ENCODE measurements at places on chromosomes 1 and 21.

DNA sequence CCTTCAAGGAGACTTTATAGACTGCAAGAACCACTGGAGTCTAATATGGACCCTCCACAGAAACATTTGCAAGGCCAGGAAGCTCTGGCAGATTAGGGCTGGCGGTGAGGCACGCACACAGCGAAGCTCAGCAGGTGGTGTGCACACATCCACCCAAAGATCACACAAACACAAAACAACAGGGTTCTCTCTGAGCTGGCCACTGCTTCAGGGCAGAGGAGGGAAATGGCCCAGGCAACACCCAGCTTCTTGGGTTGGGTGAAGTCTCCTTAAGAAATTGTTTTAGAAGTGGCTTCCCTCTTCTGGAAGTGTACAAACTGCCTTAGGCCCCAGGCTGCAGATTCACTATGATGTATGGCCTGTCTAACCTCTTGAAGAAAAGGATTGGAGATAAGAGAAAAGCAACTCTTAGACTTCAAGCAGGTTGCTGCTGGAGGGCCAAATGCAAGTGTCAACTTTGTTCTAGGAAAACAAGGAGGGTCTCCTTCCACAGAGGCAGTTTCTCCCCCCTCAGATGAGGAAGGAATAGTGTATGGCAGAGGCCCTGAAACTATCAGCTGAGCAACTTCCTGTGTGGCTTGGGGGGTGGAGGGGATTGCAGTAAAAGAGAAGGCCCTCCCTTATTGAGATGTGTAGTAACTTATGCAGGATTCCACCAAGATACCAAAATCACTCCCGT is 2.0 kb downstream of the RCSD1 start:
- DNase-seq: peak; percentile 11

GRCh38 chr1:150066838-150067183 is 765 bp upstream of the VPS45 start:
- DNase-seq: peak; percentile 25

DNA sequence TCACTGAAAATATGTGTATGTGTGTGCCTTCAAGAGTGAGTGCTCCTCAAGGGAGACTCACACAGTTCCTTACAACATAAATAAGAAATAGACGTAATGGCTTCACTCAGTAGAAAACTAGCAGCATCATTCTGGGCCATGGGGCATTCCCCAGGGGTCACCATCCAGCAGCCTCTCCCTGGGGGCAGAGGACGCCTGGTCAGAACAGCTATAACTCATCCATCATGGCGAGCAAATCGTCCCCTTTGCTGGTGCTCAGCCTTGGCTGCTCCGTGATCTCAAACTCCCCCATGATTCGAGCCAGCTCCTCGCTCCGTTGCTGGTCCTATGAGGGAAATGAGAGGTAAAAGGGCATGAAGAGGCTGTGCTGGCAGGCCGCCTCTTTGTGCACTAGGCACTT is 20.2 kb upstream of the LSM10 start:
- no peak for DNase-seq

DNA sequence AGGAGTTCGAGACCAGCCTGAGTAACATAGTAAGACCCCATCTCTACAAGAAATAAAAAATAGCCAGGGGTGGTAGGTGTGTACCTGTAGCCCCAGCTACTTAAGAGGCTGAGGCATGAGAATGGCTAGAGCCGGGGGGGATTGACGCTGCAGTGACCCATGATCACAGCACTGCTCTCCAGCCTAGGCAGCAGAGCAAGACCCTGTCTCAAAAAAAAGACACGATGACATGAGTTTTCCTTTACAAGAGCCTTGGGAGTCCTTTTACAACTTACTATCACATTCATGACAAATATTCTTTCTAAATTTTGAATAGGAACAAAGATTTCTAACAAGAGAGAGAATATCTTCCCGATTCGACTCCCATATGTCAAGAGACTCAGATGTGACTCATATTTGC is 3.3 kb upstream of the BRWD1 start:
- no peak for DNase-seq

DNA sequence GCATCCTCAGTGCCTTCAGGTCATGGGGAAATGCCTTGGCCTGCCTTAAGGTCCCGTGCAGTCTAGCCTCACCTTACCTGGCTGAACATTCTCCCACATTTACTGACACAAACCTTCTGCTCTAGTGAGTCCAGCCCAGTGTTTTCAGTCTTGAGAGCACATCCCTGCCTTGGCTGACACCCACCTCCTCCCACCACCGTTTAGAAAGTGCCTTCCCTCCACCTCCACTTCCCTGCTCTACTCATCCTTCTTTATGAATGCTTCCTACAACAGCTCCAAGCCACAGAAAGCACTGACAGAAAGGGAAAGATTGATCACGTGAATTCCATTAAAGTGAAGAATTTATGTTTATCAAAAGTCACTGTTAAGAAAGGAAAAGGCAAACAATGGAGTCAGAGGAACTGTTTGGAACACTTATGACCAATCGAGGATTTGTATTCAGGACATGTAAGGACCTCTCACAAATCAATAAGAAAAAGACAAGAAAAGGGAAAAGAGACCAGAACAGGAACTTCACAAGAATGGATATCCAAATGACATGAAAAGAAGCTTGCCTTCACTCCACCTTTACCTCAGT is 59.8 kb downstream of the DDR2 start:
- no peak for DNase-seq

DNA sequence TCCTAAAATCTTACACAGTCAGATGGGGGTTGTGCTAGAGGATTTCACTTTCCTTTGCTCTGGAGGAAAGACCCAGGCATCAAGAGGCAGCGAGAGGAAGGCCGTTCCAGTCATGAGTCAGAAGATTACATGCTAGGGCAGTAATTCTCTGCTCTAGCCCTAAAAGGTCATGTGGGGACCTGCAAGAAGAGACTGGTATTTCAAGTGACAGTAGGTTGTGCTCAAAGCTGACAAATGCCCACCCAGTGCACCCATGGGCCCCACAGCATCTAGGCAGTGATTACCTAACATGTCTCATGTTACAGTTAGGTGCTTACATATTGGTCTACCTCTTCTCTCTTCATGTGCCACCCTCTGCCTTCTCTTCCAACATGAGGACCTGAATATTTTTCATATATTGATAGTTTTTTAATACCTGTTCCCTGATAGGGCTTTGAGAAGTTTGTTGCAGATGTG is 99.7 kb upstream of the BEND5 start:
- no peak for DNase-seq

DNA sequence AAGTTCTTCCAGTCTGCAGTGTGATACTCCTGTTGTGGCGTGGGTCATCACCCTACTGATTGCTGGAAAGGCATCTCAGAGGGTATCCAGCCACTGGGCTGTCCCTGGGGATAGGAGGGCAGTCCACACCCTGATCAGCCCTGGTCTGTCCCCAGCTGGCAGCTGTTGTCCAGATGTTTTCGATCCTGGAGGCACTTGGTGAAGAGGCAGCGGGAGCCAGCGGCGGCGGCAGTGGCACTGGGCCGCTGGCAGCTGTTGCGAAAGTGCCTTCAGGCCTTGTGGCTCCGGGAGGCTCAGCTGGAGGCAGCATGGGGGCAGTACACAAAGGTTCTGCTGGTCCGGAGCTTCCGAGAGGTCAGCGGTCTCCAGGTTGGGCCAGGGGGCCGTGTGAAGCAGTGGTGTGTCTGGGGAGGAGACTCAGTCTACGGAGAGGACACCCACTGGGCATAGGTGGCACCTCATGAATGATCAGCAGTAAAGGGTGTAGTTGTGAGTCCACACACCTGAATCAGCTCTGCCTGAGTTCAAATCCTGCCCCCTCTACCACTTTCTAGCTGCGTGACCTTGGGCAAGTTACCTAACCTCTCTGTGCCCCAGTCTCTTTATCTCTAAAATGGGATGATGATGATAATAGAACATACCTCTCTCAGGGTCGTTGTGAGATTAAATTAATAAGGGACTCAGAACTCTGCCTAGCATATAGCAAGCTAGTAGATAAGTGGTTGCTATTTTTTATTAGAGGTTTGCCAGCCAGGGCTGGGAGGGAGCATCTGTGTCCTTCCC is 6.1 kb downstream of the C1orf167 start:
- no peak for DNase-seq

- no peak for DNase-seq
These were observed 280.4 kb downstream of the SETD4 start for GRCh38 chr21:35779690-35780570.

- no peak for DNase-seq
These were observed 689.5 kb upstream of the NCAM2 start for GRCh38 chr21:20308586-20309315.

DNA sequence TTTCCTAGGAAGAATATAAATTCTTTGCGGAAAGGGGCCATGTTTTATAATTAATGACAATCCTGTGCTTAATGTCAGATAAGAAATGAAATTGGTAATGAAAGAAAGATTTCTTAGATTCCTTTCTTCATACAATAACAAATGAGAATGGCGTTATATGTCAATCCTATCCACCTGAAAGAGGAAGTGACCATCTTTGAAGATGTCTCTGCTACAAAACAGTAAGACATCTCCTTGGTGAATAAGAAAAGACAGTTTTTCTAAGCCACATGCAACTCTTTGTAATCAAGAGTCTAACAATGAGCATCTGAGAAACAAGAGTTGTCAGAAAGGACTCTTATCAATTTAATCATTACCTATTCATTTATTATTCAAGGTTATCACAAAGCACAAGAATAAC is 286.0 kb downstream of the VAV3 start:
- DNase-seq: no peak

Data from stimulated activated naive CD4-positive, alpha-beta T cell treated with Interleukin-2 at 50 U/mL for 16 hours (primary cell).